Esophagus squamous epithelium (tissue), 5 donors: ENCODE measurements at places on chromosomes 5 and 9.

DNA sequence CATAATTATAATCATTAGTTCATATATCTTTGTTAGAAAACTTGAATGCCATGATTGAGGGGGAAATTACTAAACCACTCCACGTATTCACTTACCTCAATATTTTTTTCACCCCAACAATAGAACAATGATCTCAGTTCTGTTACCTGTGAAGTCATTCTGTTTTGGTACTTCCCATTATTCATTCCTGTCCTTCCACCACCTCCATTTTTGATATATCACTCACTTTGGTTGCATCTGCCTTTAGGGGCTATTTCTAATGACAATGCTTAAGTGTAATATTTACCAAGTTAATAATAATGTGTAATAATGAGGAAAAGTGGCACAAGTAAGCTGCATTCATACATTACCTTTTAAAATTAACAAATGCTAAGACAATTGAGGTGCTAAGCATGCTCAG is 218.4 kb downstream of the SPATA31D1 start:
- no peak for DNase-seq

DNA sequence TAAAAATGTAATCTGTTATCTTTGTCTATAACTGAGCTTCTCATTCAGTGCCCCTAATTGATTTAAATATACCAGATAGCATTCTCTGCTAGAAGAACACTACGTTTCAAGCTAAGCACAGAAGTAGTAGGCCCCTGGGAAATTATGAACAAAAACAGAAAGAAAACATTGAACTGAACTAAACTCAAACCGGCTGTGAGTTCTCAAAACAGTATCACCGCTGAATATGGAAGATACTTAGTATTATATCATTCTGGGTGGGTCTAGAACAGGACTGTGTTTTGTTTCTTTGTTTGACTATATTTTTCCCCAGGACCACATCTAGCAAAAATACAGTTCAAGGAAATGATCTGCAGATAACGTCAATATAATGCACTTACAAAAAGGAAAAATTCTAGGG is 95.1 kb upstream of the HMHB1 start:
- no peak for DNase-seq

DNA sequence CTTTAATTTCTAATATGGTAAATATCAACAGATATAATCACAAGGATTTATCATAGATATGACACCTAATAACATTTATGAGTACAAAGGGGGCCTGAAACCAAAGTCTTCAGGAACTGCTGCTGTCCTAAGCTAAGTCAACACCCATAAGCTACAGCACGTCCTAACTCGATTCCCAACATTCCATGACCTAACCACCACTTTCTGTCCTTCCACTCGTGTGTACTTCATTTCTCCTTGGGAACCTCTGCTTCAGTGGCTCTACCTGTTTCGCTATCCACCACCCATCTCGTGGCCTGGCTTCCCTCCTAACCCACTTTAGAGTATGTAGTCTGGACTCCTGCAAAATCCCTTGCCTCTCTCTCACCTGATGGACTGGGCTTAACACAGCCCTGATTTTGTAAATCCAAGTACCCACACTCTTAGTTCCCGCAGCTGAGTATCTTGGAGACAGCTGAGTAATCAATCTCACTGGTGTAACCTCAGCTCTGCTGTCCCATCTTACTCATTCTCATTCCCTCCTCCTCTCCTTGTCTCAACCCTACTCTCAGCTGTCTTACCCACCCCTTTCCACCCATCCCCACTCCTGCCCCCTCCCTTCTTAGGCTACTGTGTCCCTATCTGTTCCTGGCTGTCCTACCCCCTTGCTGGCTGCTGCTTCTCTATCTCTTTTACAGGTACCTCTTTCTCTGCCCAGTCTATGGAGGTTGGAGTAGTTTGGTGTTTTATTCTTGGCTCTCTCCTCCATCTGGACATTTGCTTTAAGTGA is 101.8 kb downstream of the MAST4 start:
- no peak for DNase-seq

- DNase-seq: no peak
These were observed 497.6 kb downstream of the RASEF start for GRCh38 chr9:82565188-82565969.

DNA sequence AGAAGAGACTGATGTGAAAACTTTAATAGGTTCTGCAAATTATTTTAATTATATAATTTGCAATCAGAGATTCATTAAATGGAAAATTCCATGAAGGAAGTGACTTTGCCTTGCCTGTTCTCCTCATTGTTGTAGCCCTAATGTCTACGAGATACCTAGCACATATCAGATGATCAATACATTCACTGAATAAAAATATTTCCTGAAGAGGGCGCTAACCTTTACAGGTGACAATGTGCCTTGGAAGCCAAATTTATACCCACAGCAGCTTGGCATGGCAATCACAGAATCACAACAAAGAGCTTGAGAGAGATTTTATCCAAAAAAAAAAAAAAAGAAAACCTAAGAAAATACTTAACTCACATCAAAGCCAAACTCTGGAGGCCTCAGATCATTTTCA is 17.4 kb downstream of the HAUS6 start:
- no peak for DNase-seq

DNA sequence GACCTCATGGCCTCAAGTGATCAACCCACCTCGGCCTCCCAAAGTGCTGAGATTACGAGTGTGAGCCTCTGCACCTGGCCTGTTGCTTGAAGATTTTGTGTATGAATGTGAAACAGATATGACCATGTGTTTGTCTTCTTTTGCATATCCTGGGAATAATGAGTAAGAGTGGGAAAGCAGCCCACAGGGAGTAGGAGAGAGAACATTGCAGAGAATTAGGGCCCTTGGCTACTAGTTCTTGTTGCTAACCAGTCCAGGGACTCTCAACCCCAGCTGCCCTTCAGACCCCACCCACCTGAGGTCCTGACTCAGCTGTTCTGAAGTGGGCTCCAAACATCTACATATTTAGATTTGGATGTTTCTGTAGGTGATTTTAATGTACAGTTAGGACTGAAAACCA is 125.5 kb downstream of the MTX3 start:
- no peak for DNase-seq

GRCh38 chr9:79962836-79963235 is 391.1 kb downstream of the TLE4 start:
- DNase-seq: no peak

DNA sequence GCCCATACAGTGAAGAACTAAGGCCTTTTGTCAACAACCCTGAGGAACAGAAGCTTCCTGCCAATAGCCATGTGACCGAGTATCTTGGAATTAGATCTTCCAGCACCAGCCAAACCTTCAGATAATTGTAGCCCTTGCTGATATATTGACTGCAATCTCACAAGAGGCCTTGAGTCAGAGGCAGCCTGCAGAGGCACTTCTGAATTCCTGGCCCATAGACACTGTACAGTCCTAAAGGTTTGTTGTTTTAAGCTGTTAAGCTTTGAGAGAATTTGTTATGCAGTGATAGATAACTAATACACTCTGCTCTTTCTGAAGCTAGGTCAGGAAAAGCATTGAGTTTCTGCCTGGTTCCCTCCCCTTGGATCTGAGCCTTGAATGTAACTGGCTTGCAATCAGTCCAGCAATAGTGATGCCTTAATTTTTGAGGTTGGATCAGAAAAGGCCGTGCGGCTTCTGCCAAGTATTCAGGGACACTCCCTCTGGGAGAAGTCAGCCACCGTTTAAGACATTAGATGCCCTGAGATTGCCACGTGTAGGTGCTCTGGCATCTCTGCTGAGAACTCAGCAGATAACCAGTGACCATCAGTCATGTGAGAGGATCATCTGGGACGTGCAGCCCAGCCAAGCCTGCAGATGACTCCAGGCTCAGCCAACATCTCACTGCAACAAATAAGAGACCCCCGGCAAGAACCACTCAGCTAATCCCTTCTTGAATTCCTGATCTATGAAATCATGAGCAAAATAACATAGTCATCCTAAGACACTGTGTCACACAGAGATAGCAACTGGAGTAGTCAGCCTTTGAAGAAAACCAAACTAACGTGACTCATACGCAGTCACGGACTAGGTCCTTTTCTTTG is 126.8 kb upstream of the STC2 start:
- no peak for DNase-seq

- DNase-seq: no peak
These were observed 497.9 kb downstream of the SEMA5A start for GRCh38 chr5:9047932-9048331.

- DNase-seq: no peak
These were observed at the start of gene C5orf58 for GRCh38 chr5:170232786-170233185. C5orf58 (plus strand) TSS chr5:170232985; CDS start chr5:170234977, 1,992 bp downstream.

DNA sequence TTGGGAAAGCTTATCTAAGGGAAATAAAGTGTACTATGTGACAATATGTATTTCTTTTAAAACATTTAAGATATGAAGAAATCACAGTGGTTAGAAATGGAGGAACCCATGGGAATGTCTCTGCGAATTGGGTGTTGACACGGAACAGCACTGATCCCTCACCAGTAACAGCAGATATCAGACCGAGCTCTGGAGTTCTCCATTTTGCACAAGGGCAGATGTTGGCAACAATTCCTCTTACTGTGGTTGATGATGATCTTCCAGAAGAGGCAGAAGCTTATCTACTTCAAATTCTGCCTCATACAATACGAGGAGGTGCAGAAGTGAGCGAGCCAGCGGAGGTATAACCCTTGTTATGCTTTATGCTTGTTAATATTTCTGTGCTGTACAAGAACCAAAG is 69.9 kb downstream of the ADGRV1 start:
- no peak for DNase-seq

DNA sequence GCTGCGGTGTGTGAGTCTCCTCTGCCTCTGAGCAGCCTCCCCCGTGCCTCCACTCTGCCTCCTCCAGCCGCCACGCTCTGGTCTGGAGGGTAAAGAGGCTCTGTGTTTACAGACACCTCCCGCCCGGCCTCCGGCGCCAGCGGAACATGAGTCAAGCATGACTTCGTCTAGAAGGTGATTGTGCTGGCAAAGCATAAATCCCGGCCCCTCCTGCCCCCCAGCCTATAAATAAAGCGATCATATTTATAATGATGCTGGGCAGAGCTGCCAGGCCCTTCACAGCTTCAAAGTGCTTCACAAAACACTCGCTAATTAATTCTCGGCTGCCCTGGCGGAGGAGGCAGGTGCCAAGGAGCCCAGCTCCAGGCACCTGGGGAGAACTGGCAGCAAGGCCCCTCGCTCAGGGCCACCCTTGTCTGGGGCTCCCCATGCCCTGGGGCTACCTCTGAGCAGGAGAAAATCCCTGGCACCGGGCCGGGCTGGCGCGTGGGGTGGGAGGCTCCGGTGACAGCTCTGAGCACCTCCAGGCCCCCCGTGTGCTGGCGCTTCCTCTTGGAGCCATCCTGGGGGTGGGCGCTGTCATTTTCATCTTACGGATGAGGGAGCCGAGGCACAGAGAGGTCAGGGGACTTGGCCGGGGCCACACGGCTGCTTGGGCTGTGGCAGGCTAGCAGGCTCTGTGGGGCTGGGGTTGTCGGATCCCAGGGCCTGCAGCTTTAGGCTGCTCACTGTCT is 87.8 kb downstream of the RXRA start:
- DNase-seq: no peak

- DNase-seq: no peak
These were observed 105.5 kb upstream of the CHD1 start for GRCh38 chr5:99034336-99034735.

- DNase-seq: no peak
These were observed 228.8 kb downstream of the FSTL4 start for GRCh38 chr5:133383580-133383939.

GRCh38 chr9:125538092-125538473 is 168.9 kb downstream of the MAPKAP1 start:
- DNase-seq: no peak

DNA sequence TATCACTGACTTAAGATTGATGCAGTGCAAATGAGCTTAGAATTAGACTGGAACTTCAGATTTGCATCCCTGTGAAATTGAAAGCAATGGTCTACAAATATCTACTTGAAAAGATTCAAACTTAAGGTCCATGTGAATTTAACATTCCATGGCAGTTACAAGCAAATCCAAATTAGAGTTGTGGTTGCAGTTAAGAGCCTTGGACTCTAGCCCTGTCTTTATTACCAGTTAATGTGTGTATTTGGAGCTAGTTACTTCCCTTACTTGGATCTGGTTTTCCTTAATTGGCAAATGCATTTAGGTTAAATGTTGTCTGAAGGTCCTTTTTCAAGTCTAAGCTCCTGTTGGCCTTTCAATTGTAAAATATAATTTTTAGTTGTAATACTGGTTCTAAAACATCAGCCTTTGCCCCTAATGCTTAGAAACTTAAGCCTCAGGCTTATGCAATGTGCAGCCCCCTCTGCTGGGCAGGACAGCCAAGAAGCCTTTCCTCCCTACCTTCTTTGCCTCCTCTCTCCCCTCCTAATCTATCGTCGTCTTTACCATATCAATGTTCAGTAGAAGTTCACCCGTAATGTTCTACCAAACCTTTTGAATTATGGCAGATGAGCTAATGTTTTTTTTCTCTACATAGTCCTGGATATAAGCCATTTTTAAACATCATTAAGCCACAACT is 59.5 kb downstream of the ERMP1 start:
- DNase-seq: no peak

GRCh38 chr9:18451406-18451805 is 22.5 kb upstream of the ADAMTSL1 start:
- DNase-seq: no peak

- no peak for DNase-seq
These were observed 2.4 kb upstream of the SLC44A1 start for GRCh38 chr9:105242062-105242461.

- DNase-seq: no peak
These were observed 155.8 kb upstream of the IRX4 start for GRCh38 chr5:2038321-2039179.

GRCh38 chr9:119768266-119768665 is 399.0 kb upstream of the BRINP1 start:
- DNase-seq: no peak

DNA sequence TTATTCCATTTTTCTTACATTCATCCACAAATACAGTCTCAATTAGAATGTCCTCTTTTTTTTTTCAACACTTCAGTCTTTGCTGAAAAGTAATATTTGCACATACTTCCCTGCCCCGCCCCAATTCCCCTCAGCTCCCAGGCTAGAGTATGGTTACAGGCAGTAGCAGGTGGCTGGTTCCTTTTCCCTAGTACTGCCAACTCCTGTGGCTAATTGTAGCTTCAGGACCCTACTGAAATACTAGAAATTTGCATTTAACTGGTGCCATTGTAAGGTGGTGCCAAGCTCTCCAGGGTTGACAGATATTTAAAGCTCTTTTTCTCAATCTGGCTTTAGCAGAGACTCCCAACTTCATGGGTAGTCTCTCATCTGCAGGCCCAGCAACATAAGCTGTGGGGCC is 80.3 kb downstream of the FAM81B start:
- DNase-seq: no peak

GRCh38 chr9:98838155-98838867 is 30.8 kb downstream of the GALNT12 start:
- DNase-seq: no peak

DNA sequence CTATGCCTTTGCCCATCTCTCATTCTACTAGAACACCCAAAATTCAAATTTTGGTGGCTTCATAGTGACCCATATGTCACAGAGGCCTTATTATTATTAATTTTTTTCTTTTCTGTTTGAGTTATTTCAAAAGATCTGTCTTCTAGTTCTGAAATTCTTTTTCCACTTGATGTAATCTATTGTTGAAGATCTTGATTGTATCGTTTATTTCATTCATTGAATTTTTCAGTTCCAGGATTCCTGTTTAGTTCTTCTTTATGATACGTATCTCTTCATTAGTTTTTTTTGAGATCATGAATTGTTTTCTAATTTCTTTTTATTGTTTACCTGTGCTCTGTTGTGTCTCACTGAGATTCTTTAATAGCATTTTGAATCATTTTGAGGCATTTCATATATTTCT is 24.6 kb upstream of the APBA1 start:
- DNase-seq: no peak
